ENCODE measurements at places on chromosomes 13 and 19.
A peak's percentile ranks its signal among the peaks of the same experiment; 100 is the strongest.

- DNase-seq, result peak; percentile 72
Observed at GRCh38 chr19:10751109-10751953, 33.5 kb downstream of the DNM2 start.

DNA sequence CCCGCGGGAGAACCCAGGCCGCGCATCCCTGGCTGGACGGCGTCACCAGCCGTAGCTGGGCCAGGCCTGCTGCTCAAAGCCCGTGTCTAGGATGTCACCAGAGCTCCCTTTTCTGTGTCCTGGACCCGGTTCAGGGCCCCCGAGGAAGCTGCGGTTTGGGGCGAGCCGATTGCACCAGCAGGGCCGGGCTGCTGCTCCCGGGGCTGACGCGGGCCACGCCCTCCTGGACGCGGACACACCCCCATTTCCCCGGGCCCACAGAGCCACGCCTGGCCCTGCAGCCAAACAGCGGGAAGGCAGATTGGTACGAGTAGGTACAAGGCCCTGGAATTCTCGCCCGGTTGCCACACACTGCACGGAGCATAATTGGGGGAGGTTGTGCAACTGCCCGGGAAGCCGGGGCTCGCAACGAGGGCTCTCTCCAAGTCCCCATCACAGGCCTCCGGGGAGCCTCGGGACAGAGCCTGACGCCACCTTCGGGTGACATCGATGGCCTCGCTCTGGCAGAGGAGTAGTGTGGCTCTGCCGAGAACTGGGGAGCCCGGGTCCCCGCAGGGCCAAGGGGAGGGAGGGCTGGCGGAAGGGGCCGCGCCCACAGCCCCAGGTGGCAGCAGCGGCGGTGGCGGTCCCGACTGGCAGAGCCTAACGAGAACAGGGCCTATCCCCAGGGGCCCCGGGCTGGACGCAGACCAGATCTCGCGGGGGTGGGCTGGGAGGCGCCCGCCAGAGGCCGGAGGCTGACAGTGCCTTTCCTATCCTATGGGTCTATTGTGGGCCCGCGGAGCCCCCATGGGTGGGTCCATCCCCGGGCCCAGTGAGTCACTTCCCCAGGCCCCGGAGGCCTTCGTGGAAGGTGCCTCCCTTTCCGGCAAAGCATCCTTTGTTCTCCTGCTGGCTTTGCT is 23.5 kb downstream of the KCTD15 start:
- peak; percentile 93 for DNase-seq

- no peak for DNase-seq
Observed at GRCh38 chr19:54152878-54153524, 6.5 kb downstream of the LENG1 start.

- no peak for DNase-seq
Observed at GRCh38 chr19:2113439-2114211, 16.9 kb downstream of the IZUMO4 start.

DNA sequence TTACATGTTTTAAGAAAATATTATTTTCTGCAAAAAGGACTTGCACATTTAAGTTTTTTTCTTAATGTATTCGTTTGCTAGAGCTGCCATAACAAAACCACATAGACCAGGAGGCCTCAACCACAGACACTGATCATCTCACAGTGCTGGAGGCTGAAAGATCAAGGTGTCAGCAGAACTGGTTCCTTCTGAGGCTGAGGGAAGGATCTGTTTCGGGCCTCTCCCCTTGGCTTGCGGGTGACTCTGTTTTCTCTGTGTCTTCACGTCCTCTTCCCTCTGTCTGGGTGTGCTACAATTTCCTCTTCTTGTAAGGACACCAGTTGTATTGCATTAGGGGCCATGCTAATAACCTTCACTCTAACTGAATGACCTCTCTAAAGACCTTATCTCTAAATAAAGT is 364.2 kb downstream of the IRS2 start:
- DNase-seq, result peak; percentile 53

- DNase-seq, result no peak
Observed at GRCh38 chr19:46111376-46111775, 13.1 kb downstream of the IGFL3 start.

DNA sequence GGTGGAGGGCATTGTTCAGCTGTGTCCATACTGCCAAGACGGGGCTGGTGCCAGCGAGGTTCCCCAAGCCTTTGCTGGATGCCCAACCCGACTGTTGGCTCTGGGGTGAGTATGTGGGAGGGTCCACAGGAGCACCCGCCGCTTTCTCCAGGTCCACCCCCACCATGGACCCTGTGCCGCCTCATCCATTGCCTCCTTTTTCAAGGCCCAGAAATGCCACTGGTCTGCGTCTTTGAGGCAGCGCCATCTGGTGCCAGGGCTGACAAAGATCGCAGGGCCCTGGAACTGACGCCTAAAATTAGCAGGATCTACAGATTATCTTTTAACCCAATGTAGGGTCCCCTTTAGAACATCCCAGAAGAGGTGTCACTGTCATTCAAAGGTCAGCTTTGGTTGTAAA is 34.6 kb downstream of the NFIX start:
- DNase-seq, result peak; percentile 23

DNA sequence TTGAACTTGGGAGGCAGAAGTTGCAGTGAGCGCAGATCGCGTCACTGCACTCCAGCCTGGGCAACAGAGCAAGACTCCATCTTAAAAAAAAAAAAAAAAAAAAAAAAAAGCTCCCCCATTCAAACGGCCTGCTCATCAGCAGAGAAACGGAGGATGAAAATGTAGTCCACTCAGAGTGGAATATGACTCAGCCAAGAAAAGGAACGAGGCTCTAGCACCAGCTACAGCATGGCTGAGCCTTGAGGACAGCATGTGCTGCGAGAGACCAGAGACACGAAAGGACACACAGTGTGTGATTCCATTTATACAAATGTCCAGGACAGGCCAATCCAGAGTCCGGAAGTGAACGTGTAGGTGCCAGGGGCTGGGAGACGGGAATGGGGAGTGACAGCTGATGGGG is 18.1 kb upstream of the MIER2 start:
- DNase-seq, result no peak

- peak; percentile 36 for DNase-seq
Observed at GRCh38 chr19:55082020-55082851, 6.6 kb downstream of the EPS8L1 start.

GRCh38 chr19:14577885-14578427 is 4.9 kb upstream of the CLEC17A start:
- no peak for DNase-seq

- peak; percentile 67 for DNase-seq
Observed at GRCh38 chr19:2166741-2167738, 3.3 kb downstream of the DOT1L start.

GRCh38 chr13:77986713-77987112 is 68.1 kb upstream of the EDNRB start:
- no peak for DNase-seq
